ENCODE measurements at places on chromosomes 3 and 15.

DNA sequence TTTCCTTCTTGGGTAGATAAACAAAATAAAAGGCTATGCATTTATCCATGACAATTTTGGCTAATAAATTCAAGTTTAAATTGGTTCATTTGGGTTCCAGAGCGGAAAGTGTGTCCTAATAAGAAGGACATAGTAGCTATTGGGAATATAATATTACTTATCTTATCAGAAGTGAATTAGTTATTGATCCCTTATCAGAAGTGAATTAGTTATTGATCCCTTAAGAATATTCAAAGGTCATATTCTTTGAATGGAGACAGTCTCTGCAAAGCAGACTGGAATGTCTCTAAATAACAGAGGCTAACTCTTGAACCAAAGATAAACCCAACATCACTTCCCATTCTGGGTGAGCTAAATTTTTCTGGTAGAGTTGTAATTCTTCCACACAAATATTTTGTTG is 290.7 kb upstream of the BCHE start:
- DNase-seq, result no peak

DNA sequence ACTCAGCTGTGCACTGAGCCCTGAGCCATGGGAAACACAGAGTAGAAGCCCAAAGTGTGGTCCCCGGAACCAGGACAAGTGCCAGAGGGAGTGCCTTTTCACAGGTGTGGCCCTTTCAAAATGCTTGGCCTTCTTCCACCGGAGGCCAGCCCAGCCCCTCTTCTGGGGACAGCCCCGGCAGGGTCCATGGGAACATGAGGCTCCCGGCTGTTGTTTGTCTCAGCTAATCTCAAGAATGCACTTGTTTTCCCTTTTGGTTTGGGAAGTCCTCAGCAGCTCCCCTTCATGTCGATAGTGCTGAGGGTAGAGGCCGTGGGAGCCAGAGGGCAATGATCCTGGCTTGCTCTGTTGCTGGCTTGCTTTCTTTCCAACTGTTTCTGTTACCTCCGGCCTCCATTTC is 91.1 kb upstream of the MRPS22 start:
- no peak for DNase-seq

- DNase-seq, result peak; percentile 2
Observed at GRCh38 chr15:77027697-77028450, 32.9 kb downstream of the PSTPIP1 start.

GRCh38 chr15:40014390-40014789 is 24.6 kb downstream of the SRP14 start:
- no peak for DNase-seq

- no peak for DNase-seq
Observed at GRCh38 chr3:18119866-18120265, 305.3 kb downstream of the SATB1 start.

GRCh38 chr3:161295325-161295724 is 74.2 kb downstream of the NMD3 start:
- DNase-seq, result no peak

GRCh38 chr3:108620250-108620649 is 30.7 kb downstream of the DZIP3 start:
- no peak for DNase-seq

DNA sequence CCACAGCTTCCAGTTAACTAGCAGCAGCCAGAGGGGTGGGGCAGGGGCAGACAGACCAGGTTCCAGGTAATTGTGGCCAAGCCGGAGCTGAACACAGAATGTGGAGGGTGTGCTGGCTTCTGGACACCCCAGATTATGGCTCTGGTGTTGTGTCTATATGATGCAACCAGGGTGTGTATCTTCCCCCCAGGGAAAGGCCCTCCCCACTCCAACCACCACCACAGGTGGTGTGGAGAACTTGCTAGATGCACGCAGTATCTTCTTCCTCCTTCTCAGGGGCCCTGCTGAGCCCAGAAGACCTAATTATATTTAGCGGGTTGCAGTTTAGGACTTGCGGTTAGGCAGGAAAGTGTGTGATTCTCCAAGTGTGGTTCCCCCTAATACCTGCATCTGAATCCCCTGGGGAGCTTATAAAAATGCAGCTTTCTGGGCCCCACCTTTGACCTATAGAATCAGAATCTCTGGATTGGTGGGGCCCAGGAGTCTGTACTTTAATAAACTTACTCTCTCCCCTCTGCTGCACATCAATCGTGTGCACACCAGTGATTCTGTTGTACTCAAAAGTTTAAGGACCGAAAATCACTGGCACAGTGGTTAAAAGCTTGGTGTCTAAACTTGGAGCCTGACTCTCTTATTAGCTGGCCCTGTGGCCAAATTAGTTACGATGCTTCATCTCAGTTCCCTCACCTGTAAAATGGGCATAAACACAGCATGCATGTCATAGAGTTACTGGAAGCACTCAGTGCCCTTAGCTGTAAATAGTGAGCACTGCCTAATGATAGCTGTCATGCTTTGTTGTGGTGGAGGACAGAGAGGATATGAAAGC is 379.1 kb upstream of the PROK2 start:
- no peak for DNase-seq

GRCh38 chr15:77511869-77512268 is 91.2 kb downstream of the HMG20A start:
- DNase-seq, result no peak

DNA sequence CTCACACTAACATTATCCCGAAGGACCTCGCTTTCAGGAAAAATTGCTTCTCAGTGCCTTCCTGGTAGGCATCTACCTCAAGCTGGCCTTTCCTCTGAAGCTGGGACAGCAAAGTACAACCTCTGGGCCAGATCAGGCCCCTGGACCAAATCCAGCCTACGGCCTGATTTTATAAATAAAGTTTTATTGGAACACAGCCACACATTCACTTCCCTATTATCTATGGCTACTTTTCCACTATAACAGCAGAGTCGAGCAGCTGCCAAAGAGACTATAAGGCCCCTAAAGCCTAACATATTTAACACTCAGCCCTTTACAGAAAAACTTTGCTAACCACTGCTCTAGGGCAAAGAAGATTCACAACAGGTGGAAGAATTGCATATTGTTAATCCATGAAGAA is 554.3 kb downstream of the NTRK3 start:
- DNase-seq, result no peak

DNA sequence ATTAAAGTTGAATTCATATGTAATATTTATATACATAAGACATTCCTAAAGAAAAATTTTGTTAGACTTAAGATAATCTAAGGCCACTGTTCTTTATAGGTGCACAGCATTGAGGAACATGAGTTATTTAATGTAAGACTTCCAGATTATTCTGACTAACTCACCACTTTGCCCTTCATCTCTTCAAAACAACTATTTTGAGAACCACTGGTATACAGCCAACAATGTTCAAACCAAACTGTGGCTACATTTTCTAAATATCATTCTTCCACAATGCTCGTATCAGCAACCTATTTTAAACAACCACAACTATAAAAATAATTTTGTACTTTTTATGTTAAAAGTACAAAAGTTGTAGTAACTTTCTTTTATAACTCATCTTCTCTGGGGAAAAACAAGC is 199.8 kb upstream of the ALCAM start:
- no peak for DNase-seq

- DNase-seq, result no peak
Observed at GRCh38 chr3:103617961-103618360, 1183.1 kb downstream of the ZPLD1 start.

GRCh38 chr3:94615275-94616065 is 552.6 kb downstream of the NSUN3 start:
- DNase-seq, result no peak

Measured in stimulated activated CD4-positive, alpha-beta T cell treated with anti-CD3 and anti-CD28 coated beads, Interleukin-15, amount 100 ng/mL, for 24 hours (primary cell).